ENCODE measurements at places on chromosomes 1 and 21.

DNA sequence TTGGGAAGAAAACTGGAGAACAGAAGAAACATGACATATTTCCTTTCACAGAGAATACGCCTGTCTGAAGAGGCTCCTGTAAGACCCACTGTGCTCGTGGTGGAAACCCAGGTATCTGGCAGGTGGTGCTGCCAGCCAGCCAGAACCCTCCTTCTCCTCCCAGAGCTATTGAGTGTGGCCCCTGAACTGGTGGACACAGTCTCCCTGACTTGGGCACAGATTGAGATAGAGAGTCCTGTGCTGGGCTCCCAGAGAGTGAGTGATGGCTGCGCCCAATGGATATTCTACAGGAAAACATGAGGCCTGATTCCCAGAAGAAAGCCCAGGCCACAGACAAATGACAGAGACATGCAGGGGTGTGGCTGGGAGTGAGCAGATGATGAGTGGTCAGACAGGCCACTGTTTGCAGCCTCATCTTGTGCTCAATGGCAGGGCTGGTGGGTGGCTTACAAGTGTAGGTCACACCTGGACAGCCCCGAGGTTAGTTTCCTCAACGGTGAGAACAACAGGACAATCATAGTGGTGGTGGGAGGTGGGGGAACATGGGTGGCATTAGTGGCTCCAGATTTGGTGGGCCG, 127.9 kb downstream of the PTPRU start:
- no peak for DNase-seq

DNA sequence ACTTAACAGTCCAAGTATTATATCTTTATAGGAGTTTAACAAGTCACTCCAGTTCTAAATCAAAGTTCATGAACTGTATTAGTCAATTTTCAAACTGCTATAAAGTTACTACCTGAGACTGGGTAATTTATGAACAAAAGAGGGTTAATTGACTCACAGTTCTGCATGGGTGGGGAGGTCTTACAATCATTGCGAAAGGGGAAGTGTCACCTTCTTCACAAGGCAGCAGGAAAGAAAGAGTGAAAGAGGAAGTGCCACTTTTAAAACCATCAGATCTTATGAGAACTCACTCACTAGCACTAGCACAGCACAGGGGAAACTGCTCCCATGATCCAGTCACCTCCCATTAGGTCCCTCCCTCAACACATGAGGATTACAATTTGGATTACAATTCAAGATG, 70.0 kb downstream of the CLCA4 start:
- no peak for DNase-seq

- DNase-seq, result no peak
Measured at GRCh38 chr1:214143006-214143992, 137.7 kb upstream of the SMYD2 start.

DNA sequence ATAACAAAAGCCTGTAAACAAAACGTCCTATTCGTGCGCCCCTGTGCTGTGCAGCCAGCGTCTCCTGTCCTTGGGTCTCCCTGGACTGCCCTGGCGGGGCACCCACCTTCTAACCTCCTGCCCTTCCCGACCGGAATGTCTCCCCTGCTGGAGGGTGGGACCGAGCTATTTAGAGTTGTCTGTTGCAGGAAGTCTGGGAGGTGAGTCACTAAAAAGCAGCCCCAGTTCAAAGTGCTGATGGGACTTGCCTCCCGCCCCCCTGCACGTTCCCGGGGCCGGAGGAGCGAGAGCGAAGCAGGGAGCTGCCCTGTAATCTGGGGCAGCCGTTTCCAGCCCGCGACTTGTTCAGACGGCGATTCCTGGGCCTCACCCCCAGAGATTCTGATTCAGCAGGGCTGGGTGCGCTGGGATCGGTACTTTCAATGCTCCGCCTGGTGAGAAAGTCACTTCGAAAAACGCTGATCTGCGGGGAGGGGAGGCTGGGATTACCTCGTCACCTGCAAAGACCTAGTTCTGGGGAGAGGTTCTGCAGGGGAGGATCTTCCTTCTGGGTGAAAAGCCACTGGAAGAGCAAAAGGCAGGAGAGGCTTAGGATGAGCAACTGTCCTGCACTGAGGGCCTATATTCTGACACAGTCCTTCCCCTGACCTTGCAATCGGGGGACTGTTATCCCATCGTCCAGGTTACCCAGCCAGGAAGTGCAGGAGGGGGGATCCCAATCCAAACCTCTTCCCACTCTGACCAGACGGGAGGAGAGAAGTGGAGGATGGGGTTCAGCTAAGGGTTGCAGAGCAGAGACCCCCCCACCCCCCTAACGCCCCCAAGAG, 1.2 kb upstream of the DHRS3 start:
- peak; percentile 45 for DNase-seq

DNA sequence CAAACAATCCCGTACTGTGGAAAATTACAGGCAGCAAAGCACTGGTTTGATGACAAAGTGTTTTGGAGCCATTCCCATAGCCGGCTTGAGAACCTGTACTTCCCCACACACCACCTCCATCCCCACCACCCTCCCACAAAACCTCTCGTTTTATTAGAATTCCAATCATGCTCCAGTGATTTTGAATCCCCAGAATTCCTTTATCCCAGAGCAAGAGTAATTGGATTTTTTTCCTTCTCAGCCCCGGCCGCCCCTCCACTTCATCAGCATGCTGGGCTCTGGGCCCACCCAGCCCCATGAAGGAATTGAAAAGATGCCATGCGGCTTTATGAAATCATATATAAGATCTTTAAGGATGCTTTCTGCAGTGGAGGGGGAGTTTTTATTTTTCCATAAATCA, 136.6 kb downstream of the OMA1 start:
- DNase-seq, result no peak

GRCh38 chr1:203271018-203271743, 34.1 kb upstream of the BTG2 start:
- DNase-seq, result peak; percentile 57

DNA sequence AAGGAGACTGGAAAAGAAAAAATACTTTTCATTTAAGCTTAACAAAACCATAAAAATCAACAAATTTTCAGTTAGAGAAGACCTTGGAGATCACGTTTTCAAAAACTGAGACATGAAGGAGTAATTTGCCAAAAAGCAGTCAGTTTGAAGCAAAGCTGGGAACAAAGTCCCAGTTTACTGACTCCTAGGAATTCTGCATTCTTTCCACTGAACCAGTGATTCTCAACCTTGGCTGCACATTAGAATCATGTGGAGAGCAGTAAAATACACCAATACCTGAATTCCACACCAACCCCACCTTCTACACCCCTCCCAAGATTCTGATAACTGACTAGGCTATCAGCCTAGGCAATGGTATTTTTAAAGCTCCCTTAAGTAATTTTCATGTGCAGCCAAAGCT, 73.5 kb downstream of the PRPF38A start:
- DNase-seq, result no peak

- DNase-seq, result no peak
Measured at GRCh38 chr1:5597991-5598823, 394.0 kb downstream of the NPHP4 start.

DNA sequence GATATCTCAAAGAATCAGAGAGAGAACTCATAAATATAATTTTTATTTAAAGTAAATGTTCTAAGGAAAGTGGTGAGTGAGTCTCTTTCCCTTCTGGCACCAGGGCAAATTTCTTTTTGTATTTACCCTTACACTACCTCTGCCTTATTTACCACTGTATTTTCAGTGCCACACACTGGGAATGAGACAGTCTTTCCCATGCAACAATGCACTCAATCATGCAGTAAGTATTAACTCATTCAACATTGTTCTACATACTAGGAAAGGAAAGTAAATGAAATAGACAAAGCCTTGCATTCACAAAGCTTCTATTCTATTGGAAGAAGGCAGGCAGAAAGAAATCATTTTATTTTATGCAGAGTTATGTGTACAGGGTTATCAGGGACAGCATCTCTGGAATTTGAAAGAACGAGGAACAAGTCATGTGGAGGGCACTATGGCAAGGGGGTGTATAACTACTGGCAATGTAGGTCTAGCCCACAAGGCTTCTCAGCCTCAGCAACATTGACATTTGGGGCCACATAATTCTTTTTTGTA, 129.8 kb upstream of the PRDX6 start:
- no peak for DNase-seq

- no peak for DNase-seq
Measured at GRCh38 chr1:38243106-38243505, 196.5 kb upstream of the POU3F1 start.

- peak; percentile 26 for DNase-seq
Measured at GRCh38 chr1:7120863-7121621, 335.8 kb downstream of the CAMTA1 start.

- no peak for DNase-seq
Measured at GRCh38 chr1:220151454-220151853, 57.5 kb downstream of the IARS2 start.

GRCh38 chr1:94265011-94265422, 27.6 kb upstream of the ARHGAP29 start:
- DNase-seq, result no peak

GRCh38 chr1:6486433-6487011, 4.9 kb downstream of the PLEKHG5 start:
- DNase-seq, result peak; percentile 86

DNA sequence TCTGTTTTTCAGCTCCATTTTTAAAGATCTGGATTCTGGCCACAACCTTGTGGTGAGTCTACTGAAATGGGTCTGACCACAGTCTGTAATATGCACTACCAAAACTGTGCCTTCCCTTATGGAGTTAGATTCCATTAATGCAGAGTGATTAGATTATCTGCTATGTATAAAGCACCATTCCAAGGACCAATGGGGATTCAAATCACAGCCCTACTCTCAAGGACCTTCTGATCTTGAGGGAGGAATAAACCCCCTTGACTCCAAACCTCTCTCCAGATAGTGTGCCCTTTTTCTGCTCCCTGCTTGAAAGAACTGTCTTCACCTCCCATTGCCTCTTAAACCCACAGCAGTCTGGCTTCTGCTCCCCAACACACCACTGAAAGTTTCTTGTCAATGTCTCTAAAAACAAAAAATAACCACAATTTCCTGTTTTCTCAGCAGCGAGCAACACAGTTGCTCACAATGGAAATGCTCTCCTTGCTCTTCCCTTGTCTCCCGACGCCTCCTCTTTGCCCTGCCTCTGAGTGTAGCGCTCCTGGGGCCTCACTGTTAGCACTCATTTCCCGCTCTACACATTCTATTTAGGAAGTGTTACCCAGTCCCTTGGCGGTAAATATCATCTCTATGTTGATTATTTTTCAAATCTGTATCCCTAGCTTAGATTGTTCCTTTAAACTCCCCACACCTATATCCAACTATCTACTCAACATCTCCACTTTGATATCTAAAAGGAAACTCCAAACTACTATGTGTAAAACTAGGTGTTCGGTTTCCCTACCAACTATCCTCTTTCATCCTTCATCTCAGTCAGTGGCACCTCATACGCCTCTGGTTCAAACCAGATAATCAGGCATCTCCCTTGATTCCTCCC, 13.6 kb downstream of the PCNX2 start:
- no peak for DNase-seq

- DNase-seq, result no peak
Measured at GRCh38 chr1:179591253-179591591, 410 bp upstream of the TDRD5 start.

DNA sequence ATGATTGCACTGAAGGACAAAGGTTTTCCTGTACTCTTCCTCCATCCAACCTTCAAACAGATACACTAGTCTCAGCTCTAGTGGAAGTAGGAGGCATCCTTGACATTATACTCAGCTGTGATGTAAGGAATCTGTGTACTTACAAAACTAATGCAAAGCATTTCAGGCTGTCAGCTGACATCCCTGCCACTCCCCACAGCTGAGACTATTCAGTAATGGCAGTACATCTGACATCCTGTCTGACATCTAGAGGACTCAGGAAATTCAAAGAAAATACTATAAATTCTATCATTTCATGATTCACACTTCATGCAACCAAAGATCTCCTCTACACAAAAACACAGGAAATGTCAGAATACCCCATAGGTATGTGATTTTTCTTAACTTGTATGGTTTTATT, 325.8 kb downstream of the SMYD3 start:
- no peak for DNase-seq

DNA sequence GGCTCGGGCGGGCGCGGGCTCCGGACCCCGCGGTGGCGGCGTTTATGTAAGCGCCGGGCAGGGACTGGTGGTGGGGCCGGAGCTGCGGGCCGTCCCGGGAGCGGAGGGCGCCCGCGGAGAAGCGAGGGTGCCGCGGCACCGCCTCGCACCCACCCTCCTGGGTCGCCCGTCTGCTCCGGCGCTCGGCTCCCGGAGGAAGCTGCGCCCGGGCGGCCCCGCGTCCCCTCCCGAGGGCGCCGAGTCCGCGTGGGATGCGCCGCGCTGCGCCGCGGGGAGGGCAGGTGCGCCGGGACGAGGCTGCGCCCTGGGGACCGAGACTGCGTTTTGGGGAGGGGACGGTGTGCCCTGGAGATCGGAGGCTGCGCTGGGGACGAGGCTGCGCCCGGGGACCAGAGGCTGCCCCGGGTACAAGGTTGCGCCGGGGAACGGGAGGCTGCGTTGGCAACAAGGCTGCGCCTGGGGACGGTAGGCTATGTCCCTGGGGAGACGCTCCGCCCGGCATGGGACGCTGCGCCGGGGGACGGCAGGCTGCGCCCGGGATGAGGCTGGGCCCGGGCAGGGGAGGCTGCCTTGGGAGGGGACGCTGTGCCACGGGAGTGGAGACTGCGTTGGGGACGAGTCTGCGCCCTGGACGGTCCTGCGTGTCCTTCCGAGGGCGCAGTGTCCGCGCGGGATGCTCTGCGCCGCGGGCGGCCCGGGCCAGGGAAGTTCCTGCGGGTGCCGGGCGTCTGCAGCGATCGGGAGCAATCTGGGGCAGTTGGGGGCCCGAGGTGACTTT, 627 bp downstream of the ADARB1 start:
- peak; percentile 56 for DNase-seq

GRCh38 chr1:193326296-193326695, 139.9 kb upstream of the B3GALT2 start:
- DNase-seq, result no peak

GRCh38 chr21:42503711-42504110, 7.7 kb upstream of the RSPH1 start:
- no peak for DNase-seq

GRCh38 chr1:3119061-3119460, 50.1 kb downstream of the PRDM16 start:
- no peak for DNase-seq

DNA sequence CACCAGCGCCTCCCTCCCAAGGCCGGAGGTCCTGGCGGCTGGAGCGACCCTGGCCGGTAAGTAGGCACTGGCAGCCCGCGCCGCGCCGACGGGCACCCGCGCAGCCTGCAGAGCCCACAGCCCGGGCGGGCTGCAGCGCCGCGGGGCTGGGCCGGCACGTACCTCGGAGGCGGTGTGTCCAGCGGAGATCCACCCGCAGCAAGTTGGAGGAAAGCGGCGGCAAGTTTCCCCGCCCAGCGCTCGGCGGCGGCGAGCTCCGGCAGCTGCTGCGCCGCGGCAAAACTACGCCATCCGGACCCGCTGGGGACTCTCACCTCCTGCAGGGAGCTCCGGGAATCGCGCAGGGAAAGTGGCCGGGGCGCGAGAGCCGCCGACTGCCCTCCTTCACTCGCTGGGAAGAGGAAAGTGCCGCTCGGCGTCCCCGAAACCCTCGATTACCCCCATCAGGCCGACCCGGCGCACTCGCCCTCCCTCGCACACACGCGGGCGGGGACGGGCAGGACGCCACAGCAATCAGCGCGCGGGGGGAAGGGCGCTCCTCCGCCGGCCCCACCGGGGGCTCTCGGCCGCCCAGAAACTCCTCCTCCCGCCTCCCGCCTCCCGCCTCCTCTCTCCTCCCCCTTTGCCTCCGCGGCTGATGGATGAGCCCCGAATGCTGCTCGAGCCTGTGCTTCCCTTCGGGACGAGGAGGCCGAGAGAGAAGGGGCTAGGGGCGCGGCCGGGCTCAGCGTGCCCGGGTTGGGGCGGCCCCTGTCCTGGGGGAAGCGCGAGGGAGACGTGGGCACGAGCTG, at the start of gene TGFBR3:
Gene TGFBR3 (minus strand): TSS at position 436 of the 791 bp plus-strand sequence. CDS start 24,620 bp downstream, outside the sequence.
- DNase-seq, result peak; percentile 82

Data from HEK293T (cell line).